Uterus (tissue), 4 donors: ENCODE measurements at places on chromosomes 4 and X. TPM values are rescaled to one million over a fixed set of nuclear protein-coding genes. Genes with fewer than 3 reads are reported as not detected.

F8A3 gene
- 8.2 TPM for total RNA-seq

MOSPD2 gene
- total RNA-seq: 30.2 TPM

TMEM33 gene
- 61.1 TPM for total RNA-seq

KLHL34 gene
- not detected for total RNA-seq

CXCL9 gene
- 0.14 TPM for total RNA-seq

DUX4 gene
- total RNA-seq: not detected

SMIM10 gene
- 16.1 TPM for total RNA-seq

PASD1 gene
- total RNA-seq: not detected

CAPN6 gene
- 14.1 TPM for total RNA-seq

CCNG2 gene
- total RNA-seq: 28.2 TPM

ANK2 gene
- 30.0 TPM for total RNA-seq

GPC3 gene
- 6.0 TPM for total RNA-seq

- no peak for DNase-seq
These were observed 32.3 kb downstream of the SH2D1A start for GRCh38 chrX:124378643-124379042.

GRCh38 chr4:115972967-115973366, 859.5 kb upstream of the NDST4 start:
- DNase-seq: no peak

DNA sequence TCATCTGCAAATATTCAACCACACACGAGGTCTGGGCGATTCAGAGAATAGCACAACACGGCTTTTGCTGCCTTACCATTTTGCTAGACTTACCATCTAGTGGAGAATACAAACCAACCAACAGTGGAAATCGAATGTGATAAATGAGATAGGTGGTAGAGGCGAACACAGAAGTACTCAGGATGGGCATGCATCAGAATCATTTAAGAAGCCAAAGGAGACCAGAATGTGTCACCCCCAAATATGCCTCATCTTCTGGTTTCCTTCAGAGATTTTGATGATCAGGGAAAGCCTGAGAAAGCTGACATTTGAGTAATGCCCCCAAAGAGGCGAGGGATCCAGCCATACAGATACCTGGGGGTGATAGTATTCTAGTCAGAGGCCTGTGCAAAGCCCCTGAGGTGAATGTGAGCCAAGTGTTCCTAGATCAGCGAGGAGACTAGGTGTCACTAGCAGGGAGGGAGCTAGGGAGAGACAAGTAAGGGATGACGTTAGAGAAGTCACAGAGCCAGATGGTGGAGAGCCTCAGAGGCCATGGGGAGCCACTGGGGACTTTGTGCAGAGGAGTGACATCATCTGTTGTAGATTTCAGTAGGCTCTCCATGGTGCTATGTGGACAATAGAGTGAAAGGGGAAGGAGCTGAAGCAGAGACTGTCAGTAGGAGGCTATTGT, 1.7 kb downstream of the MTMR1 start:
- no peak for DNase-seq

DNA sequence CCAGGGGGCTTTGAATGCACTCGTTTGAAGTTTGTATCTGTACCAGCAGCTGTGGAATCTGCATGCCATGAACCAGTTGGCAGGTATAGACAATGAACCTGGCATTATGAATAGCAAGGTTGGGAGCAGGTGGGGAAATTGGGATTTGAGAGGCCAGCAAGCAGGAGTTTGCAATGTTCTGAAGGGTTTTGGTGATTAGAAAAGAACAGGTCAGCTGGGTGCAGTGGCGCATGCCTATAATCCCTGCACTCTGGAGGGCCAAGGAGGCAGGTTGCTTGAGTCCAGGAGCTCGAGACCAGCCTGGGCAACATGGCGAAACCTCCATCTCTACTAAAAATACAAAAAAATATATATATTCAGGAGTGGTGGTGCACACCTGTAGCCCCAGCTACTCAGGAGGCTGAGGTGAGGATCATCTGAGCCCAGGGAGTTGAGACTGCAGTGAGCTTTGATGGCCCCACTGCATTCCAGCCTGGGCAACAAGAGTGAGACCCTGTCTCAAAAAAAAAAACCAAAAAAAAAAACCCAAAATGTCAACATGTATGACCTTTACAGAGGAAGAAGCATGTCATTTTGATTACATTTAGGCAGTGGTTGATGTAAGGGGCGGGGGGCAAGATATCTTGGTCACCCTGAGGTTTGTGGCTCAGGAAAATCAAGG, 63.9 kb downstream of the TSC22D3 start:
- DNase-seq: peak; percentile 21

DNA sequence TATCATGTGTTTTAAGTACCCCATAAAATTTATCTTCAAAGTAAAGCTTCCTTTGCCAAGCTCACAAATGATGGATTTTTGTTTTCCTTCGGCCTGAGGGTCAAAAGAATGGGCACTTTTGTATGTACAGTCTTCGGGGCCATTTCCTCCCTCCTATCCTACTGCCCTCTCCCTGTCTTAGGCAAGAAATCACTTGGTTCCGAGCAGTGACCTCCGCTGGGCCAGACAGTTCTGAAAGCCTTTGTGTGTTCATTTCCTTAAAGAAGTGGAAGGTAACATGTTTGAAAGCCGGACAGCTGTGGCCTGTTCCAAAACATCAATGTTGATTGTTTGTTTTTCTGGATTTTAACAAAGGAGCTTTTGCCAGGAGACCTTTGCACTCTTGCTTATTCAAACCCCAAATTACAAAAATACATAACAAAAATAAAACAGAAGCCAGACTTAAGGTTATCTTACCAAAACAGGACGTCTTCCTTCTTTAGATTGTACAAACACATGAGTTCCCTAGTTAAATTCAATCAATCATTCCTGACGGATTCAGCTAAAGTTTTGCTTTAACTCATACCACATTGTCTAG, 110.6 kb upstream of the LIMCH1 start:
- DNase-seq: peak; percentile 25

- DNase-seq: no peak
These were observed 297.8 kb downstream of the PPP3CA start for GRCh38 chr4:101049549-101050001.

- DNase-seq: no peak
These were observed 394.7 kb upstream of the CPEB2 start for GRCh38 chr4:14607578-14607977.

DNA sequence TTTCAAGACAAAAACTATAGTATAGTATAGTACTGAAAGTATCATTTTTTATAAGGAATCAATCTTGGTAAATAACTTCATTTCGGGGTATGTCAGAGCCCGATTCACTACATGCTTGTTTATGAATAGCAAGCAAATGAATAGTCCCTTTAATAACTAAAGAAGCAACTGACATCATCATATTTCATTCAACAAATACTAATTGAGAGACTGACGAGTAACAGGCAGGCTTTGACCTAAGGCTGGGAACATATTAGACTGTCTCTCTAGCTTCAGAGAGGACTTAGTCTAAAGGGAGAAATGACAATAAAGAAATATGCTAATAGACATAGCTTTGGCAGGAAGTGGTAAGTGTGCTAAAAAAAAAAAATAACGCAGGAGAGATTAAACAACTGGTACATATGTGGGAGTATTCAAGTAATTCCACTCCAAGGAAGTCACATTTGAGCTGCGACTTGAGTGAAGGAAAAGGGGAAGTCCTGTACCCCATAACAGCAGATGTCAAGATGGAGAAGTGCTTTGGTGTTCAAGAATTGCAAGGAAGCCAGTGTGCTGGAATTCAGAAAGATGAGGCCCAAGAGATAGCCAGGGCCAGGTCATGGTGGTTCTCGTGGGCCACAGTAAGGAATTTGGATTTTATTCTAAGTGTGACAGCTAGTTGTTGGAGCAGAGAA, 284.9 kb downstream of the FBXO8 start:
- DNase-seq: no peak

- DNase-seq: no peak
These were observed 1.7 kb downstream of the PDLIM5 start for GRCh38 chr4:94453391-94453963.

DNA sequence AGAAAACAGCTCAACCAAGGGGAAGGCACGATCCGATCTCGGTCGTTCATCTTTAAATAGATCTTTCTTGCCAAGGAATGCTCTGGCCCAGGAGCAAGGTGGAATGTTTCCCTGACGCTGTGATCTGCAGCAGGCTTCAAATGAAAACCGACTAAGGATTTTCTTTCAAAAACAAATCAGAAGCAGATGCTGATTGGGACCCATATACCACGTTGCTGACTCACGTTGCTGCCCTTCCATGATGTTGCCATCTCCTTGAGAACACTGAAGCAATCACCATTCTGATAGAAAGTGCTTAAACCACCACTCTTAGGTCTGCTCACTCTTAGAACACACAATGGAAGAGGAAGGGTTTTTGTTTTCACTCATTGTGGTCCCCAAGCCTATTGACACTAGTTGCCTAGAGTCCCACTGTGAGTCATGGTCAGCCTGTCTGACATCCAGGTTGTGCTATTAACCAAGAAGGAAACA, 26.1 kb downstream of the LAMTOR3 start:
- DNase-seq: no peak

- DNase-seq: no peak
These were observed 1870.5 kb upstream of the TENM3 start for GRCh38 chr4:180372691-180373090.

DNA sequence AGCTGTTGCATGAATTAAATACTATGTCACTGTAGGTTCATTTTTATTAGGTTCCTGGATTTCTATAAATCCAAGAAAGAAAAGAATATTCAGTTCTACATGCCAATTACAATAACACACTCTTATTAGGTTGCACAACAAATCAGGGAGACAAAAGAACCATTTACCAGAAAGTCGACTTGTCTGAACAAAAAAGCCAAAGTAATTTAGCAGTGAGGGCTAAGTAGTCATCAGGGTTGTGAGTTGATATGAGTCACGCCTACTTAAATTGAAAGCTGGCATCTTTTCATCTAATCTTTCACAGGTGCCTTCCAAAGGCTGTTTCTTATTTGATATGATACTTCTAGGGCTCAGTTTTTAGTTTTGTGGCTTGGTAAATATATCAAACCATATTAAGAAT, 25.4 kb upstream of the GNRHR start:
- no peak for DNase-seq

DNA sequence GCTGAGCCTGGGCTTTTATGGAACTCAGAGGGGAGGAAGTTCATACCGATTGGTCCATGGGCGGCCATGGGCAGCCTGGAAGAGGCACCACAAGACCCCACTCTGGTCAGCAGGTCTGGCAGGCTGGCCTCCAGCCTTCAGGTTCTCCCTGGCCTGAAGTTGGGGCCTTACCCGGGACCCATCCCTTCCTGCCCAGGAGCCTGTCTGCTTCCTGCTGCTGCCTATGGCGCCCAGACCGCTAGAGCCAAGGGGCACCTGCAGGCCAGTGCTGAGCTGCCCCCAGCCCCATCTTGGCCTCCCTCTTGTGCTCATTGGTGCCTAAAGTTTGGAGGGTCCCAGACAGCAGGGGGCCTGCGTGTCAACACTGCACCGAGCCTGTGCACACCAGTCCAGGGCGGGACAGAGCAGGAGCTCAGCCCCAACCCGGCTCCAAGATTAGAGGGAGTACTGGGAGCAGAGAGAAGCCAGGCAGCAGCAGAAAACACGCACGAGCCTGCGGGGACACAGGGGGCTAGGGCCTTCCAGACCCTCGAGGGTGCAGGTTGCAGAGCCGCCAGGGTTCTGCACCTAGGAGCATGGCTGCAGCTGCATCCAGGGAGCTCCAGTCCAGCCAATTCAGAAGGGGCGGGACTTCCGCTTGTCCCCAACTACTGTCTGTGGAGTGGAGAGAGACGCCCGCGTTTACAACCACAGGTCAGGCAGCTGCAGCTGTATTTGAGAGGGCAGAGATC, 30.7 kb upstream of the ZNF280C start:
- DNase-seq: no peak

- no peak for DNase-seq
These were observed 168.6 kb downstream of the PPP3CA start for GRCh38 chr4:101178731-101179130.

- DNase-seq: no peak
These were observed 47.9 kb downstream of the ZNF827 start for GRCh38 chr4:145890689-145891088.

GRCh38 chr4:111268769-111269414, 646.0 kb upstream of the PITX2 start:
- no peak for DNase-seq

GRCh38 chr4:152535903-152536544, at the start of gene FBXW7:
FBXW7 (minus strand) TSS chr4:152536092; CDS start chr4:152411803, 124,289 bp downstream.
- peak; percentile 99 for DNase-seq

GRCh38 chrX:119677654-119677981, 15.3 kb downstream of the SEPTIN6 start:
- DNase-seq: no peak

DNA sequence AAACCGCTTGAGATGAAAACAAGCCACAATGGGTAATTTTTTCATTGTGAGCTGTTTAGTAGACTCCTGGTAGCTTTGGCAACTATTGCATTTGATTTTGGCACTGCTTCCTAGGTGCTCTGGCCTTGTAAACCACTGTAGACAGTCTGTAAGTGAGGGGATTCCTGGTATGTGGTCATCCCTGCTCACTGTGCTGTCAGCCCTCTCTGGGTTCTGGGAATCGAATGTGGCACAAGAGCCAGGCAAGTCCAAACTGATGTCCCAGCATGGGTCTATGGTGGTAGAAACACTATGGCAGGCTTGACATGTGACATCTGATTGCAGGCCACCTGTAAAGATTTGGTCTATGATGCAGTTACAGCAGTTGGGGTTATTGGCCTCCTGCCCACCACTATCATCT, 2.5 kb downstream of the USP51 start:
- no peak for DNase-seq

GRCh38 chr4:2962614-2963174, 512 bp downstream of the NOP14 start:
- DNase-seq: no peak

DNA sequence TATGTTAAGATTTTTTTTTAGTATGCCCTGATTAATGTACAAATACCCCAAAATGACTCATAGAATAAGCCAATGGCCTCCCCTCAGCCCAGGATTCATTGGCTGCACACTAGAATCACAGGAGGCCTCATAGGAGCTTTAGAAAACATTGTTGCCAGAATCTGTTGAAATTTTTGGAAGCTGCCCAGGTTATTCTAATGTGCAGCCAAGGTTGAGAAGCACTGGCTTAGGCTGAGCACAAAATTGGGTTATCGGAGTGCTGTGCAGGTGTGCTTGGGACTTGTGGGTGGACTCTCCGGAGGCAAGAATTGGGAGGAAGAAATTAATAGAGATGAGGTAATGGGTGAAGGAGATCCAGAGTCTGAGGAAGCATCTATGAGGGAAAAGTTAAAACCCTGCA, 41.3 kb upstream of the VCX start:
- DNase-seq: no peak

- DNase-seq: no peak
These were observed 25.7 kb upstream of the ARHGEF9 start for GRCh38 chrX:63810746-63811145.

DNA sequence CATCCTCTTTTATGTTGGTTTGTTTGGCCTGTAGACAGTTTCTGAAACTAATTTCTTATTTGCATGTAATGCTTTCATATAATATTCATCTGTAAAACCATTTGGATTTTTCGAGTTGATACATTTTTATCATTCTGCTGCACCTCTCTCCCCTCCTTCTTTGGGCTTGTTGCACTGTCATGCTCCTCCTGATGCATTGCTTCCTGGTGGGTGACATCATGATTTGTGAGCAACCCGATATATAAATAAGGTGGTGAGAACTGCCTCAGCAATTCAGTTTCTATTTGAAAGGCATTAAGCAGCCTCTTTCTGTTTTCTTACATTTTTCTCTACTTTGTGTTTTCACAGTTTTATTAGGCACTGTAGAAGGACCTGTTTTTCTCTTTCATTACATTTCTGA, 515.7 kb downstream of the RPA4 start:
- no peak for DNase-seq

- no peak for DNase-seq
These were observed 12.2 kb upstream of the MCF2 start for GRCh38 chrX:139720136-139720535.

GRCh38 chr4:21507439-21507838, 441.1 kb downstream of the KCNIP4 start:
- no peak for DNase-seq

GRCh38 chr4:7909463-7910262, 30.0 kb downstream of the AFAP1 start:
- no peak for DNase-seq
